ENCODE measurements at places on chromosomes 12 and 14.
A peak's percentile ranks its signal among the peaks of the same experiment; 100 is the strongest.

- no peak for DNase-seq
Measured at GRCh38 chr12:130136509-130137039, 25.7 kb upstream of the FZD10 start.

- no peak for DNase-seq
Measured at GRCh38 chr14:50218501-50218900, 12.9 kb downstream of the SOS2 start.

DNA sequence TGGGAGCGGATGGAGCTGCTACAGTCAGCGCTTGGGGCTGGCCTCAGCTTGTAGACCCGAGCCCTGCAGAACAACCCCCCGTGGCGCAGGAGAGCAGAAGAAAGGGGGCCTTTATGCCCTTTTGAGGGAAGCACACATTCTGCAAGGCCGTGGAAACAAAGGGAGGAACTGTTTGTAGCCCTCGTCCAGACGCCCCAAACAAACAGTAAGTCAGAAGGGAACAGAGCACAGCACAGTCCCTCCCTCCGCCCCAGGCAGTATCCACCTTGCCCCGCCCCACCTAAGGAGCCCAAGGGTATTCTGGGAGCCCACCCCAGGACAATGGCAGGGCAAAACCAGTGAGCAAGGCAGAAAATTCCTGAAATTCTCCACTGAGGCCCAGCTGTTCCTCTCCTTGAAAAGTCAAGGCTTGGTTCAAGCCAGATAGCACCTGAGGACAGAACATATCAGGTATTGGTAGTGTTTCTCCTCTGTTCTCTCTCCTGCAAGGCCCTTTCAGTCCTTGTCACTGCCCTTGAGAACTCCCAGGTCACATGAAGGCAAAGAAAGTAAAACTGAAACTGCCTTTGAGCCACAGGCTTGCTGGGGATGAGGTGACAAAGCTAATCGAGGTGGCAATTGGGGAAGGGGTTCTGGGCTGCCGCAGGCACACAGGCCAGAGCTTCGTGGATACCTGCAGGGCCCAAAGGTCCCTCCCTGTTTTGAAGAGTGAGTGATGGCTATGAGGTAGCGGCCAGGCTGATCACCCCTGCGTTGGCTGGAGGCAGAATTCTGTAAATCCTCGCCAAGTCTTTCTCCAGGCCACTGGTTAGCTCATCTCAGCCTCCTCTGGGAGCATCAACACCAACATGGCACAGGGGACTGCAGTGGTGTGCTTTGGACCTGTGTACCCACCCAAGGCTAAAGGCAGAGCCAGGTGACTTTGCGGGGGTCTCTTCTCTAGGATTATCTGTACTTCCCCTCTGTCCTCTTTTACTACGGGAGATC lies 499 bp downstream of the DGLUCY start:
- peak; percentile 95 for DNase-seq

DNA sequence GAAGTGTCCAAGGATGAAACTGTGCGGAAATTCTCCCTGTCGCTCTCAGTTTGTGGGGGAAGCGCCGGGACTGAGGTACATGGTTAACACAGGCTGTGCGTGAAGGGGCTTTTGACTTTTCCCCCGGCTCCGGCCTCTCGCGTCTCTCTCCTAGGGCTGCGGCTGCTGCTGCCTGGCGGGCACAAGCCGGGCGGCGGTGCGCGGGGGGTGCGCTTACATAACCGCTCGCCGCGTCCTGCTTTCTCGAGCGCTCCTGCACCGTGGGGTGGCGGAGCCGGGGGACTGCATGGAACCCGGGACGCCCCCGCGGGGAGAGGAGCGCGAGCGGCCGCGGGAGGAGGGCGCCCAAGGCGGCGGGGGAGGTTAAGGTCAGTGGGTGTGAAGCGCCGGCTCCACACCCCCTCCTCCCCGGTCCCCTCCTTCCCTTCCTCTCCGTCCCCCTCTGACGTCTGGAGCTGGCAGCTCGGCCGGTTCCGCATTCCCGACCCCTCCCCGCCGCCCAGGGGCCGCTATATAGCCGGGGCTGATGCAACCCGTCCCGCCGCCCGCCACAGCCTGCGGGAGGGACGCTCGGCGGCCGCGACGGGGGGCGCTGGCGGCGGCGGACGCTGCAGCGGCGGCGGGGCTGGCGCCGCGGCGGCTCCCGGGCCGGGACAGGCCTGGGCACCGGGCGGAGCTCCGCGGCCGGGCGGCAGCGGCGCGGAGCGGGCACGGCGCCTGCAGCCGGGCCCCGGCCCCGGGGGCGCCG lies at the start of gene JDP2:
JDP2 (plus strand) TSS at position 541 of the 748 bp plus-strand sequence. CDS start 9,899 bp downstream, outside the sequence.
- peak; percentile 60 for DNase-seq

- DNase-seq: no peak
Measured at GRCh38 chr12:107493135-107493494, 192.5 kb upstream of the PWP1 start.

GRCh38 chr14:20988717-20989470 lies 886 bp upstream of the METTL17 start:
- no peak for DNase-seq

DNA sequence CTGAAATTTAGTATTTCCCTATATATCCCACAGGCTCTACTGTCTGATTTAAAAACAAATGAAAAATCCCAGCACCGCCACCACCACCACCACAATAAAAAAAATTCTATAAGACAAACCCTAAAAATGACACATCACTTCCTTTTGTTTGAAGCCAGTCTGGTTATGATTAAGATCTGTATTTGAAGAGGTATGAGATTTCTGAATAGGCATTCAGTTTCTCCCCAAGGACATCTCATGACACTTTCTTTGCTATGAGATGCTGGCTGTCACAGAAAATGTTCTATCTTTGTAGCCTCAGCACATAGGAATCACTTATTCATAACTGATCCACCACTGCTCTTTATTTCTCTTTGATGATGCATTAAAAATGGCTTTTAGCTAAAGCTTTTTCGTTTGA lies 1071.0 kb downstream of the SLC6A15 start:
- no peak for DNase-seq

GRCh38 chr12:50661300-50662115 lies 102.4 kb upstream of the ATF1 start:
- DNase-seq: peak; percentile 68

- DNase-seq: no peak
Measured at GRCh38 chr12:62128175-62128975, 131.8 kb upstream of the USP15 start.

DNA sequence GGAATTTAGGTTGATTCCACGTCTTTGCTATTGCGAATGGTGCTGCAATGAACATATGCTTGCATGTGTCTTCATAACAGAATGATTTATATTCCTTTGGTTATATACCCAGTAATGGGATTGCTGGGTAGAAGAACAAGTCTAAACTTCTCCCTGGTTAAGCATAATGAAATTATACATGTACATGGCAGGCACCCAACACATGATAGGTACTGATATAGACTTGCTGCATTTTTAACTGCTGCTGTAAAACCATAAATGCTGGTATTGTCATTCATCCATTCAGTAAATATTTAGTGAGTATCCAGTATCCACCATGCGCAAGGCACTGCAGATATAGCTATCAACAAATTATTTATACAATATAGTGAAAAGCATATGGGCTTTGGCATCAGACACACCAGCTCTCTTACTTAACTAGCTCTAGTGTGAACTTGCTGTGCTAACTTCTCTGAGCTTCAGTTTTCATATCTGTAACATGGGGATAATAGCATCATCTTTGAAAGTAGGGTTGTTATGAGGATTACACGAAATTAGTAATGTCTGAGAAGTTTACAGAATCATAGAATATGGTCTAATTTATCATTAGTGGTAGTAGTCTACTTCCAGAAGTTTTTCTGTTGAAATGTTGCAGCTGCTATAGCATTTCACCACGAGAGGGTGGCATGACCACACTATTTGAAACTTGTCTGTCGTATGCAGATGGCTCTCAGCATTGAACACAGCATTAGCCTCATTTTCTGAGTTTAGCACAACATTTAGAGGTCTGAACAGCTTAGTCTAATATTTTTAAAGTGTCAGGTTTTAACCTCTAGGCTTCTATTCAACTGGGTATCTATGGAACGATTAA lies 32.0 kb upstream of the SEL1L start:
- DNase-seq: peak; percentile 30

DNA sequence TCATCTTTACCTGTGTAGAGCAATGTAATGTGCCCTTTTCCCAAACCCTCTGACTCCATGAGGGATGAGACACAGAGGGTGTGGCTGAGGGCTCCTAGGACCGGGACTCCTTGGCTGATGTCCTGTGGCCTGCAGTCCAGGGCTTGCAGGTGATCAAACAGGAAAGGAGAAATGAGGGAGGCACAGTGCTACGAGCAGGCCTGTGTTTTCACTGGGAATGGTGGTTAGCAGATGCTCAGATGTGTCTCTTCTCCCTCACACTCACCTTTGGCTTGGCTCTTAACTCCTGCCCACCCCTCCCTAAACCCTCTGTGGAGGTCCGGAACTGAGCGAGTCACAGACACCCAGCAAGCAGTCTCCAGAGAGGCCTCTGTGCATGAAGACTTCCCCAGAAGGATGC lies 254.4 kb downstream of the DAD1 start:
- no peak for DNase-seq

DNA sequence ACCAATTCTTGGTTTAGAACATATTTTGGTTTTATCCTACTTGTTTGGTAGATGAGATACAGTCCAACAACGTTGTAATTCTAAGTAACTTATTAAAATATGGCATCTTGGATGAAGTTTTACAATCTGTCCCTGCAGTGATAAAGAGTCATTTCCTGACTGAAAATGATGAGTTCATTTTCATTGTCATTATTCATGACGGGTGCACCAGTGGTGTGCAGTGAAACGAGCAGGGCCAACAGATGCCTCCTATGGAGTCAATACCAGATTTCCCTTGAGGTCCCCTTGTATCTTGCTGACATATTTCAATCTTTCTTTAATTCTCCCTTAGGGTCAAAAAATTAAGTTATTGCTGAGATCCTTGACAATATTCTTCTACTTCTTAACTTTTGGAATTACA lies 438.5 kb downstream of the LRIG3 start:
- no peak for DNase-seq

DNA sequence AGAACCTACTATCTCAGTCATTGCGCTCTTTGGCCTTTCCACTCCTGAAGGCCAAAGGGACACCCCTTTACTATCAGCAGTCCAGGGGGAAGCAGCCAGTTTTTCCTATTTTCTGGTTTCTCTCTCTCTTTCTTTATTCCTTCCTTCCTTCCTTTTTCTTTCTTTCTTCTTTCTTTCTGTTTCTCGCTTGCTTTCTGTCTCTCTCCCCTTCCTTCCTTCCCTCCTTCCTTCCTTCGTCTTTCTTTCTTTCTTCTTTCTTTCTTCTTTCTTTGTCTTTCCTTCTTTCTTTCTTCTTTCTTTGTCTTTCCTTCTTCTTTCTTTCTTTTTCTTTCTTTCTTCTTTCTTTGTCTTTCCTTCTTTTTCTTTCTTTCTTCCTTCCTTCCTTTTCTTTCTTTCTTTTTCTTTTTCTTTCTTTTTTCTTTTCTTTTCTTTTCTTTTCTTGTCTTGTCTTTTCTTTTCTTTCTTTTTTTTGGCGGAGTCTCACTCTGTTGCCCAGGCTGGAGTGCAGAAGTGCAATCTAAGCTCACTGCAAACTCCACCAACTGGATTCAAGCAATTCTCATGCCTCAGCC lies 64.9 kb upstream of the OTX2 start:
- DNase-seq: no peak

DNA sequence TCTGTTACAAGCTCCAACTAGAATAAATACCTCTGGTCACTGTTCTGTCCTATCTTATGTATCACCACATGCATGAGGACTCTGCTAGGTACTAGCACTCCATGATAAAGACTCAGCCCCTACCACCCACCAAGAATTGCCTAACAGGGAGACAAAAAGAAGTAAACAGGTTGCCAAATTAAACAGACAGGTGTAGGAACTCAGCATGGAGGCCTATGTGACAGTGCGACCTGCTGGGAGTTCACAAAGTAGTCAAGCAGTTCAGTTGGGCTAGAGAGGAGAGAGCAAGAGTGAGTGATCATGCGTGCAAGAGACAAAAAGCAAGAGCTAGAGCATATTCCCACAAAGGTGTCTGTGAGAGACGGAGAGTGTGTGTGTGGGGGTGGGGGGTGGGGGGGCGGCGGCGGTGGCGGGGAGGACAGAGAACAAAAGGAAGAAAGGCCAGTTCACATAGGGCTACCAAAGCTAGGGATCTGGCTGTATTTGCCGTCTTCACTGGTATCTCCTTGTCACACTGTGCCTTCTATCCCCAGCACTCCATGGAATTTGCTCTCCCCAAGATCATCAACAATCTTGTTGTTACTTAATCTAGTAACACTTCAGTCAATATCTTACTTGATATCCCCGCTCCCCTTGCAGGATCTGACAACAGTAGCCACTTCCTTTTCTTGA lies 81.2 kb downstream of the SPPL3 start:
- DNase-seq: no peak

GRCh38 chr12:3002646-3003045 lies 43.4 kb downstream of the TEAD4 start:
- DNase-seq: no peak

DNA sequence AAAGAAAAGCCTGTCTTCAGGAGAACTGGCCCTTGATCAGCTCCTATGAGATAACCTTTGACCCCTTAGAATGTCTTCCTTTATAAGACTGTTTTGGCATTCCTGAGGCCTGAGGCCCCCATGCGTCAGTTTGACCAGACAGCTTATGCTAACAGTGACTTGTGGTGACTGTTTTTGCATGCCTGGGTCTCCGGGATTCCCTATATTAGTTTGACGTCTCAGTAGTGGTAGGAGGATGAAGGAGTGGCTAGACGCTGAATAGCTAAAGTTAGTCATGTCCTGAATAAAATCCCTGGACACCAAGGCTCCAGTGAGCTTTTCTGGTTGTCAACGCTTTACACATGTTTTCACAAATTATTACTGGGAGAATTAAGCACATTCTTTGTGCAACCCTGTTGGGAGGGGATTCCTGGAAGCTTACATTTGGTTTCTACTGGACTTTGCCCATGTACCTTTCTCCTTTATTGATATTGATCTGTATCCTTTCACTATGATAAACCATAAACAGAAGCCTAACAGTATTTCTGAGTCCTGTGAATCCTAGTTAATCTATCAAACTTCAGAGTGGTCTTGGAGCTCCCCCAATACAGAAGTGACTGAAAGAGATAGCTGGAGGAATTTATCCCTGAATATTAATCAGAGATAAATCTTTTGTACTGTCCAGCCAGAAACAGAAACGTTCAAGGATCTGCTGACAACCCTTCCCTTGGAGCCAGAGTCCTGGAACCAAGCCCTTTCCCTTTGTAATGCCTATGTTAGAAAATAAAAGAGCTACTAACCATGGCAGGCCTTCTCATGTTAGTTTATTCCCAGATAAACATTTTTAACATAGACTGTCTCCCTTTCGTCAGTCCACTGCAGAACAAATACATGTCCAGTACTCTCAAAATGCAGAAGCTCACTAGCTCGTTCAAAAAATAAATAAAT lies 479.2 kb downstream of the RPS29 start:
- no peak for DNase-seq

GRCh38 chr14:90487462-90487861 lies 90.6 kb downstream of the CALM1 start:
- DNase-seq: no peak

DNA sequence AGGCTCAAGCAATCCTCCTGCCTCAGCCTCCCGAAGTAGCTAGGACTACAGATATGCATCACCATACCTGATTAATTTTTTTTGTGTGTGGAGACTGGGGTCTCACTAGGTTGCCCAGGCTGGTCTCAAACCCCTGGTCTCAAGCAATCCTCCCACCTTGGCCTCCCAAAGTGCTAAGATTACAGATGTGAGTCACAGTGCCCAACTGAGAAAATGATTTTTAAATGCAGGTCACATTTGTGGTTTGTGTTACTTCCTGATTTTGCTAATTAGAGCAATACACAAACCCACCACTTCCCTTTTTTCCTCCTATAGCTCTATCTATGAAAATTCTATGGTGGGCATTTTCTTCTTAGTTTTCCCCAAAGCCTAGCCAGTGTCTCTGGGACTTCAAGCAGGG lies 45.5 kb upstream of the TMEM263 start:
- DNase-seq: no peak

GRCh38 chr14:55902241-55902640 lies 216.0 kb upstream of the PELI2 start:
- no peak for DNase-seq
